Islet precursor cell (in vitro differentiated cells): ENCODE measurements at places on chromosomes 7 and 10.

DNA sequence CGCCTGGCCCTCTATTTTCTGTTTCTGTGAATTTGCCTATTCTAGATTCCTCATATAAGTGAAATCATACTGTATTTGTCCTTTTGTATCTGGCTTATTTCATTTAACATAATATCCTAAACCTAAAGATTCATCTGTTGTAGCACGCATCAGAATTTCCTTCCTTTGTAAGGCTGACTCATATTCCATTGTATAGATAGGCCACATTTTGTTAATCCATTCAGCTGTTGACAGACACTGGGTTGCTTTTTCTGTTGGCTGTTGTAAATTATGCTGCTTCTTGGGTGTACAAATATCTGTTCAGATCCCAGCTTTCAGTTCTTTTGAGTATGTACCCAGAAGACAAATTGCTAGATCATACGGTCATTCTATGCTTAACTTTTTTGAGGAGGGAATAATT, 28.8 kb upstream of the CUL1 start:
- no peak for DNase-seq

DNA sequence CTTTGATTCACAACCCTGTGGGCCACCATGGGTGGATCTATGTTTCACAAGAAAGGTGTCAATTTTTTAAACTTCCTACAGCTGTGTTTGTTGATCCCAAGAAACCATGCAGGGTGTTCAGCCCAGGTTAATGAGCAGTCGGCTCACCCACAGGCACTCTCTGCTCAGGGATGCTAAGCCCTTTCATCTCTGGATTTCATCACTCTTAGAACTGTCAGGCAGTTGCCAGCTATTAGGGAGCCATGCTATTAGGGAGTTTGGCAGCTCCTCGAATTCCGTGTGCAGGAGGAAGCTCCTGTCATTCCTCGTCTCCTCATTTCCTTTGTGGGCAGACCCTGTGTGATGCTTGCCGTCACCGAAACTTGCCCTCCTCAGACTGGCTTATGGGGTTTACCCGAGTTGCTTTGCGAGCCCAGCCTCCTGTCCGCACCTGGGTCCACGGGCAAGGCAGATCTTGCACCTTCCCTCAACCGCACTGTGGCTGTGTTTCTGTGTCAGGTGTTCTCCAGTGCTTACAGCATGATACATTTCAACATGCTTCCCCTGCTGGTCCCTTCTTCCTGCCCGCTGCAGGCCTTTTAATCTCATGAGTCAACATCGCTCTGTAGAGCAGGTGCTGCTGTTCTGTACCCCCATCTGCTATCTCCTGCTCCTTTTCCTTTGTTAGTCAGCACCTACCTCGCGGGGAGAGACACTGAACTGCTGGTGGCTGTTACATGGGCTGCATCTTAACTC, 509.8 kb downstream of the SUGCT start:
- DNase-seq: no peak

DNA sequence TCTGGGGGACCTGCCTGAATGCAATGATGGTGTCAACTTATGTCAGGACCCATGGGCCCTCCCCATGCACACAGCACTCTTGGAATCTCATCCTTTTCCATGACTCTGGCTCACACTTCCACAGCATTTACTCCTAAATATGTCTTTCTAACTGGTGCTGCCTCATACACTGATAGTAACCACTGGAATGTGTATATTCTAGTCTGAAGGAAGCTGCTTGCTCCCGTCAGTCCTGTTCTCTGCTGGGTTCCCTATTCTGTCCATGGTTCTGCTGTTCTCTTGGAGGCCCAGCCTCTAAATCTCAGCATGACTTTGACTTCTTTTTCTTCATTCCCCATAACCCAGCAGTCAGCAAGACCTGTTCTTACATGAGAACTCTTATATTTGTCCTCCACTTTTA, 1055.1 kb downstream of the KCNMA1 start:
- no peak for DNase-seq

GRCh38 chr10:5589661-5590511, 65.1 kb downstream of the CALML3 start:
- DNase-seq: peak; percentile 79

DNA sequence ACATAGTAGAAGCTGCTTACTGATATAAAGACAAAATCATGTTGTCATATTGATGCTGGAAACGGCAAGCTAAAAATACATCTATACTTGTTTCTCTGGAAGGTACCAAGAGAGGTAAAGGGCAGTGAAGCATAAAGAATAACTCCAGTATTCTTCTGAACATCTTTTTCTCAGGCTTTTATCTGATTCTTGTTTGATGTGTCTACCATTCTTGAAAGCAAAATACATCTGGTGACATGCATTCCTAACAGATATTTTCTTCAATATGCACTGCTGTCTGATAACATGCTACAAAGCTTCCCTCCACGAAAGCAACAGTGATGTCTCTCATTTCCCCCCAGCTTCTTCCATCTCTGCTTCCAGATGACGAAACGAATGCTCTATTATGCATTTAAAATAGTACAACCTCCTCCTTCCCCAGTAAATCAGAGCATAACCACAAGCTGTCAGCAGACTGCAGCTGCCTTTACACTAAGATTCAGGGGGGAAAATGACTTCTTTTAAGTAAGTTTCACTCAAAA, 100.8 kb downstream of the ARHGAP21 start:
- no peak for DNase-seq

DNA sequence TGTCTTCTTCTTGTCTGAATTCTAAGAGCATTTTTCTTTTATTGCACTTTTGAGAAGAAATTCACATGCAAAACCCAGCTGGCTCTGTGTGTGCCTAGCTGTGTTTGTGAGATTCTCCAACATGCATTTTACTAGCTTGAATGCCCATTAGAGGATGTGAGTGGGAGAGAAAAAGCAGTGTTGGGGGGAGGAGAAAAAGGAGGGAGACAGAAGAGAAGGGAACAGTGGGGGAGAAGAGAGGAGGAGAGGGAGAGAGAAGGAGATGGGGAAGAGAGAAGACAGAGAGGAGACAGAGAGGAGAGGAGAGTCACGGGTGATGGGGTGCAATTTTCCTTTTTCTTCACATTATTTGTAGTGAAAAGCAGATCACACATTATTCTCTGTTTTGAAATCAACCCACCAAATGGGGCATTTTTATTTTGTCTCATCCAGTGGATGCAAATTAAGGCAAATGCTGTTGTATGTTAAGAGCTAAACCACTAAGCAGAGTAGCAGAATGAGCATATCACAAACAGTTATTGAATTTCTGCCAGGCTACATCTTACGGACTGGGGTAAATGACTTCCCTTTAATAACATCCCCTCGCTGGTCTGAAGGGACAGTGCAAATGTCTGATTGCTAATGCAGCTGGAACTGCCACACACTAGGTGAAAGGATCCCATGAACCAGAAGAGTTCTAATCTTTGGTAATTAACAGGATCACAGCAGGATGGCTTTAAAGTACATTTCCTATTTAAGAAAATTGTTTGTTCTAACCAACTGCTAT, 849 bp downstream of the LRRN3 start:
- DNase-seq: no peak

- peak; percentile 65 for DNase-seq
Observed at GRCh38 chr10:60816628-60817397, 38.5 kb downstream of the CDK1 start.

- DNase-seq: peak; percentile 87
Observed at GRCh38 chr10:59362144-59362958, at the start of gene FAM13C. FAM13C (minus strand) TSS chr10:59362549; CDS start chr10:59362460, 89 bp downstream.

DNA sequence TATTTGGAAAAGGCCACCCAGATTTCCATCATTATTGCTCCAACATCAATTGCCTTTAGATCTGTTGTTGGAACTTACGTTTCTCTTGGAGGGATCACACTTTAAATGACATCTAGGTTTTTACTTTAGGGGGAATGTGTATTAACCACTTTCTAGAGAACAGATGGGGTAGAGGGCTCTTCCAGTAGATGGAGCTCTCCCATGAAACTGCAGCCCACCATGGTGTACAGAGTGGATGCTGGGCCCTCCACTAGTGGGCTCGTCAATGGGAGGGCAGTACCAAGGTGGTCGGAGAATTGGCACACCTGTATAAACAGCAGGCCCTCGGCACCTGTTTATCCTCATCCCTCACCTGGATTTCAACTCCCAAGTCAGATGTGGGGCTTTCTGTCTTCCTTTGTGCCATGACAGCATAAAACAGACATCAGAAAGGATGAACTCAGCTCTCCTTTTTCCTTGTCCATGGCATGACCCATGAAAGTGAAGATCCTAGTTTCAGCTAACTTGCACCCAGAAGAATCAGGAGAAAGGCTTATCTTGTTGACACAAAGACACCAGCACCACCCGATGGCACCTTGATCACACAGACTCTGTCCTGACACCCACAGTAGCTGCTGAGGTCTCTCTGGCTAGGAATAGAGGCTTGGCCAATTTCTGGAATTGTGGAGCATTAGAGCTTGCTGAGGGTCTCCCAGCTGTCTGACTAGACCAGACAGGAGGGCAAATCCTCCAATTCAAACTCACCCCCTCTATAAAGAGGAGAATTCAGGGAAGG, 150.5 kb downstream of the CYP26A1 start:
- peak; percentile 53 for DNase-seq

DNA sequence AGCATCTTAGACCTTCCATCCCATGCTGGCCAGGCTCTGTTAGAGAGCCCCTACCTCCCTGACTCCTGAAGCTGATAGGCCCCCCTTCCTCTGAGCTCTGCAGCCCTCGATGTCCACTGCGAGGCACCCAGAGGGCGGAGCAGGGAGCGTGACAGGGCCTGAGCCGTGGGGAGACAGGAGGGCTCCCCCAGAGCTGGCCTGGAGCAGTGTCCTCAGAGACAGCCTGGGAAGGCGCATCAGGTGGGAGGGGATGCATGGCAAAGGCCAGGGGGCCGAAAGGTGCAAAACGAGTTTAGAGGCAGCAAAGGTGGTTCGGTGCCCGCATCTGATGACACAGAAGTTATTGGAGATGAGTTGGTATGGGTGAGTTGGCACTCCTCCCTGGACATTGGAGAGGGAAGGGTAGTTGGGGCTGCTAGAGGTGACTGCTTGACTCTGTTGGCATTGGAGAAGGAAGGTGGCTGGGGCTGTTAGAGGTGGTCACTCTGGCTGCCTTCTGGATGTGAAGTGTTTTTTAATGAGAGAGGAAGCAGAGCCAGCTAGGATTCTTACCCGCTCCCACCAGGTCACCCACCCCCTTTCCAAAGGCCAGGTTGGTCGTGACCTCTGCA, 53.1 kb downstream of the PRF1 start:
- DNase-seq: no peak

DNA sequence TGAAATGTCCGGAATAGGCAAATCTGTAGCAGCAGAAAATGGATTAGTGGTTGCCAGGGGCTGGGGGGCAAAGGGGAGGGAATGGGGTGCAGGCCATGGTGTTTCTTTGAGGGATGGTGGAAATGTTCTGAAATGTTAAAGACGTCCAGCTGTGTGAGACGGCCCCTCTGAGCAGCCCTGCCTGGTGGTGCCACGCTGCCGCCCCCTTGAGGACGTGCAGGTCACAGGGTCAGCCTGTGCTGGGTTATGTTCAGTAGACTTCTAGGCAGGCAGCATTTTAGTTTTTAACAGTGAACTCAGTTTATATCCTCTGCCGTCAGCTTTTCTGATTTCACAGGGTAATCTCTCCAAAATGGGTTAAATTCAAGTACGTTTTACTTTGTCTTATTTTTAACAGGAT, 9.4 kb downstream of the NUB1 start:
- peak; percentile 76 for DNase-seq

- no peak for DNase-seq
Observed at GRCh38 chr7:38545977-38546376, 85.2 kb downstream of the AMPH start.

GRCh38 chr10:59965899-59966650, 59.7 kb upstream of the CCDC6 start:
- no peak for DNase-seq

DNA sequence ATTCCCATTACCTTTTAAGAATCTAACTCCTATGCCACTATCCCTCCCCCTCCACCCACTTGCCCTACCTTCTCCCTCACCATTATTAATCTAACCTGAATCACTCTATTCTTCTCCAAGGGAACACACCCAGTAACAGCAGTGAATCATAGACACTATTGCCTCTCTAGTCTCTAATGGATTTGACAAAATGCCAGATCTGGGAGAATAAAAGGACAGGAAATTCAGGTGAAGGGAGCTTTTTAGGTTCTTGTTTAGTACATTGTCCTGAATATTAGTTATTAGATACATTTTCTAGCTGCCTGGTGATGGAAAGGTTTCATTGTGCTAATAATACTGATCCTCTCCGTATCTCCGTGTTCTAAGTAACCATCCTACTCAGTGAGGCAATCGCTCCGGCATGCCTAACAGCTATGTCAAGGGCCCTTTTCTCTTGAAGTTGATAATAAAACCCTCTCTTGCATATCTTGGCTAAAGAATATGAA, 4.1 kb upstream of the SFR1 start:
- DNase-seq: no peak

GRCh38 chr10:77979221-77979620, 50.1 kb downstream of the POLR3A start:
- no peak for DNase-seq

GRCh38 chr7:134613623-134614347, 32.9 kb upstream of the BPGM start:
- DNase-seq: no peak

- DNase-seq: peak; percentile 85
Observed at GRCh38 chr10:13371897-13372470, 23.9 kb upstream of the SEPHS1 start.

GRCh38 chr7:99997545-99998137, 17.8 kb upstream of the ZKSCAN1 start:
- DNase-seq: peak; percentile 62

DNA sequence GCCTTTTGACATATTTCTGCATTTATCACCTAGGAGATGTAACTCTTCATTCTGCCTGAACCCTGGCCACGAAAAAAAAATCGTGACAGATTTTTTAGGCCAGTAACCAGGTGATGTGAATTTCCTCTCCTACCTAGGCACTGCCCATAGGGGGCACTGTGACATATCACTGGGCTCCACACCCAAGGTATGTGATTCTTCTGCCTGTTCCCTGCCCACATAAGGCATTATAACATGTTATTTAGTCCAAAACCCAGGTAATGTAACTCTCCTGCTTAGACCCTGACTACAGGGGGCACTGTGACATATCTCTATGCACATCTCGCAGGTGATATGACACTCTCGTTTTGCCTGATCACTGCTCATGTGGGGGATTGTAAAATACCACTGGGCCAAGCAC, 29.5 kb upstream of the ZNF107 start:
- no peak for DNase-seq

- DNase-seq: no peak
Observed at GRCh38 chr10:65396997-65397396, 1528.8 kb upstream of the LRRTM3 start.

DNA sequence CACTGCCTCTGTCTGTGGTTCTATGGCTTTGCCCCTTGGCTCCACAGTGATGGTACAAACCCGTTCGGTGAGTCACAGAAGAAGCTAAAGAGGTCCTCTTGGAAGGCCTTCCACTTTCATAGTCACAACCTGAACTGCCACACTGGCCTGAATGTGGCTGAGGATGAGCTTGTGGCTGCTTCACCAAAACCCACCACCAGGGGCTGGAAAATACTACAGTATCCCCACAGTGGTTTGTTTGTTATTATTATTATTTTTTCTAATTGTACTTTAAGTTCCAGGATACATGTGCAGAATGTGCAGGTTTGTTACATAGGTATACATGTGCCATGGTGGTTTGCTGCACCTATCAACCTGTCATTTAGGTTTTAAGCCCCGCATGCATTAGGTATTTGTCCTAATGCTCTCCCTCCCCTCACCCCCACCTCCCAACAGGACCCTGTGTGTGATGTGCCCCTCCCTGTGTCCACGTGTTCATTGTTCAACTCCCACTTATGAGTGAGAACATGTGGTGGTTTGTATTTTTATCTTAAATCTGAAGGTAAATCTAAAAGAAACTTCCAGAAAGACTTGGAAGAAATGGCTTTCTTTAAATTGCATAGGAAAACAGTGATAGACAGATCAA, 160.8 kb upstream of the NPSR1 start:
- DNase-seq: no peak
